ENCODE measurements at places on chromosomes 2 and 18.

DNA sequence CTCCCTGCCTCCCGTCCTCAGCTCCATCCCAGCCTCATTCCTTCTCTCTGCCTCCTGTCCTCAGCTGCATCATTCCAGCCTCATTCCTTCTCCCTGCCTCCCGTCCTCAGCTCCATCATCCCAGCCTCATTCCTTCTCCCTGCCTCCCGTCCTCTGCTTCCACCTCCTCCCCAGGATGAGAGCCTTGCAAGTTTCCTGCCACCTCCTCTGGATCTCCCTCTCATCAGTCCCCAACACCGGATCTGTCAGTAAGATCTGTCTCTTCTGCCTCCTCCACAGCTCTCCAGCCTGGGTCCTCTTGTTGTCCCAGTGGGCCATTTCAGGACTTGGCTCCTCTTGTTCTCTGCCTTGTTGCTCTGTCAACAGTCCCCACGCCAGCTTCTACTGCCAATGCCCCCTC, 130.9 kb downstream of the NDUFA10 start:
- no peak for DNase-seq

DNA sequence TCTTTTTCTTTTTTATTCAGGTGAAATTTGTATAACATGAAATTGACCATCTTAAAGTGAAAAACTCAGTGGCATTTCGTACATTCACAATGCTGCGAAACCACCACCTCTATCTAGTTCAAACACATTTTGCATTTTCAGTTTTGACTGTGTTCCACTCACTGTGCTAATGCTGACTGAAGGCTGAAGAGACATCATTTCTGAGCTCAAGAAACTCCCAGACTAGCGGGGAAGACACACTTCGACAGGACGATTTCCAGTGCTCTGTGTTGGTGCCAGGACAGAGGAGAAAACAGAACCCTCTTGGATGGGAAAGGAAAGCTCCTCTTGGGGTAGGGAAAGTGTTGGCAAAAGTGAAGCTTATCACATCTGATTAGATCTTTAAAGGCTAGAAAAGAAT, 44.2 kb upstream of the CBLN2 start:
- DNase-seq = no peak

DNA sequence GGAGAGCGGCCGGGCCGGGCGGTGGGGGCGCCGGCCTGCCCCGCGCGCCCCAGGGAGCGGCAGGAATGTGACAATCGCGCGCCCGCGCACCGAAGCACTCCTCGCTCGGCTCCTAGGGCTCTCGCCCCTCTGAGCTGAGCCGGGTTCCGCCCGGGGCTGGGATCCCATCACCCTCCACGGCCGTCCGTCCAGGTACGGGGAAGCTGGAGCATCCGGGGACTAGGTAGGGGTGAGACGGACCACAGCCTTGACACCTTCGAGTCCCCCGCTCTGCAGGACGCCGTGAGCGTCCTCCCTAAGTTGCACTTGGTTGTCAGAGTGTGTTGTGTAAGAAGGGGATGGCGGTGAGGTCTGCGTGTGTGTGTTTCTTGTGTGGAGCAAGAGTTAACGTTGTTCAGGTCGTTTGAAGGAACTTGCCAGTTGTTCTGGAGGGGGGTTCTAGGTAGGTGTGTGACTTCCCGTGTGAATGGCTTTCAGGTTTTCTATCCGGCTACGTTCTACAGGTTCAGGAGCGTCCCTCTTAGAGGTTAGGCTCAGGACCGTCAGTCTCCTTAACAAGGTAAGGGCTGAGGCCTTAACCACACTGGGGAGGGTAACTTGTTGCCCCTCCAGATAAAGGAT, 393 bp downstream of the IL1R1 start:
- peak; percentile 78 for DNase-seq

GRCh38 chr18:41922841-41923240, 32.2 kb upstream of the PIK3C3 start:
- DNase-seq = no peak

GRCh38 chr2:200483729-200484198, 26.1 kb downstream of the KCTD18 start:
- peak; percentile 26 for DNase-seq

- no peak for DNase-seq
These were observed 88.2 kb downstream of the SP3 start for GRCh38 chr2:173876833-173877413.

DNA sequence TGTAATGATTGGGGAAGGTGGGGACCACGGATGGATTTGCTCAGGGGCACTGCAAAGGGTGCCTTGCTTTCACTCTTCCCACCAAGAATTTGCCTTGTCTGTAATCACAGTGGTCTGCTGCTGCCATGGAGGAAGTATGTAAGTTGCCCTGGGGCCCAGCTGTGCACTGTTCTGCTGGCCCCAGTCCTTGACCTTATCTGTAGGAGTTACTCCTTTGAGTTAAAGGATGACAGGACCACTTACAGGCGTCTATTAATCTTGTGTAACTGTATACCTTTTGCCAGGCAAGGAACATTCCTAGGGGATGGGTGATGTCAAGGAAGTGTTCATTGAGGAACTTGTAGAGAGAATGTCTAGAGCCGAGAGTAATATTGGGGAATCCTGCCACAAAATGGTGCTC, 212.8 kb upstream of the LRRTM1 start:
- DNase-seq = peak; percentile 11

DNA sequence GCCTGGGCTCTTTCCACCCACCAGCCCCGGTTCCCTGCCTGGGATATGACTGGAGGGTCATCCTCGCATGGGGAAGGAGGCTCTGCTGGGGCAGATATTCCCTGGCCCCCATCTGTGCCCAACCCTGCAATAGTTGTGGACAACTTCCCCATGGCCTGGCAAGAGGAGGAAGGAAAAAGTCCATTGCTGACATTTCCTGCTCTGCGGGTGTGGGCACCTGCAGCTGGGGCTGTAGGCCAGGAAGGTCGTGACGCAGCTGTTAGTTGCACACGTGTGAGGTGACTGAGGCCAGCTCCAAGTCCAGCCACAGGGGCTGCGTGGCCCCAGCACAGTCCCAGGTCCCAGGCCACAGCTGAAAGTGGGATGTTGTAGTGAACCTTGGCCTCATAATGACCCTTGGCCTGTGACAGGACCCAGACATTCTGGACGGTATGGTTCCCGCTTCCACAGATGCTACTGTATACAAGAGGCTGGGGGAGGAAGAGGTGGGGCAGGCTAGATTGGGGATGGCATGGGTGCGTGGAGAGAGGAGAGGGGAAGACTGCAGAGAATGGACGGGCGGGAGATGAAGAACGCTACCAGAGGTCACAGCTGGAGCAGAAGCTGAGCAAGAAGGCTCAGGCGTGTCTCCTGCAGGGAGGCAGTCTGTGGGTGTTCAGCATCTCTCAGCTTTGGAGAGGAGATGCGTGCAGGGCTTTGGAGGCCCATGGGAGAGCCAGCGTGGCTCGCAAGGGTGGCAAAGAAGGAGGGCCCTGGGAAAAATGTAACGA, 22.1 kb downstream of the OTOF start:
- DNase-seq = no peak

- no peak for DNase-seq
These were observed 57.4 kb downstream of the SPP2 start for GRCh38 chr2:234107861-234108260.

DNA sequence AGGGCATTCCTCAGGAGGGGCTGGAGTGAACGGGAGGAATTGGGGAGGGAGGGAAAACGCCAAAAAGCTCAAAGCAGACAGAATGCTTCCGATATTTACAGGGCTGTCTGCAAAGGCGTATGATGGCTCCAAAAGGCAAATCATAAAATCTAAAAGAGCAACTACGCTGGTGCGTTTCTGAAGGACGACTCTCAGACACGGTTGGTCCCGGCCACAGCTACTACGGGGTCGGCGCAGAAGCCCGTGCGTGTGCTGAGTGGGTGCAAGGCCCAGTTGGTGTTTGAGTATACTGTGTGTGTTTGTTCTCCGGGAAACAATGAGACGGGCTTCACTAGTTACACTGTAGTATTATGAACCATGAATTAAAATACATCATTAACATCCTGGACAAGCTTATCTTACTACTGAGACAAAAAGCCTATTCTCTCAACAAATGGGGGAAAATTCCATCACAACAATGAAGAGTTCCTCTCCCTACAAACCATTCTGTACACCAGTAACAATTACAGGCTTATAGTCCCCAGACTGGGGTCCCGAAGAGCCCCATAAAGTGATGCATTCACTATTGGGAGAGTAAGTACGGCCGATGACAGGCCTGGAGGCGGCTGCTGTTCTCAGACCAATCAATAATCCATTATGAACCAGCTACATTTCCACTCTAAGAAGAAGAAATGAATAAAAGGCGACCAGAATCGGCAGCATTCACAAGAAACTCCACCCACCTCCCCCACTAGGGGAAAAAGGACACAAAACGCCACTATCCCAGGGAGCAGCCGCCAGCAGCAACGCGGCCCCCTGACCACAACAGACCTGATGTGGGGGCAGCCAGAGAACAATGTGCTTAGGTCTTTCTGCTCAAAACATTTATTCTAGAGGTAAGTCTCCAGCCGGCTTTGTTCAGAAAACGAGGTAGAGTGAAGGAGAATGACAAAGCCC, 43.4 kb downstream of the ZNF516 start:
- peak; percentile 39 for DNase-seq

GRCh38 chr18:2180586-2180985, 390.7 kb downstream of the METTL4 start:
- DNase-seq = no peak

- DNase-seq = peak; percentile 38
These were observed 6.1 kb downstream of the CABLES1 start for GRCh38 chr18:23141104-23141999.

DNA sequence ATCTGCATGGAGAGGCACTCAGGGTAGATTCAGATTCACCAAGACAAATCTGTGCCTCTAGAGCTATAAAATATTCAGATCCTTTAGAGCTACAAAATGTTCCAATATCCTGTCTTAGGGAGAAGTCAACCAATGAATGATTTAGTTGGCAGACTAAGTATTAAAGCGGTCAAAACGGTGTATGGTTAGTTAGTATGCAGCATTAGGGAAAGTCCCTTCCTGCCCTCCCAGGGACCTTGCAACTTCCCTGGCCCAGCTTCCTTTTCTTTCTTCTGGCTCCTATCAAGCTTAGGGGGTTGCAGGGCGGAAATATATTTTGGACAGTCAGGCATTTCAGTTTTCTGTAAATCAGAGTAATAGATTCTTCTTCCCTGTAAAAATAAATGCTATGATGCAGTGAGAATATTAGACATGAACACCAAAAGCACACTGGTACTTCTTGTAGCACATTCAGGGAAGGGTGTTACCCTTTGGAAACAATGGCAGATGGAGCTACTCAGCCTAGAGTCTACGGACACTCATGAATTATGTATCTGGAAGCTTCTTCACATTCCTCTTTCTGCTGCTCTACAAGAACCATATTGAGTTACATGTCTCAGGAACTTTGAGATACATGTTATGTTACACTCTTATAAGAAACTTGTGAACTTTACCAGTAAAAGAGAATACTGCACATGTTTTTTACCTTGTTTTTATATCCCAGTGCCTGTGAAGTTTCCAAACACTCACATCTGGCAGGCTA, 45.7 kb downstream of the CCDC93 start:
- no peak for DNase-seq
